ENCODE measurements at places on chromosomes 7 and 10.

GRCh38 chr10:110192552-110192951 is 14.9 kb upstream of the MXI1 start:
- no peak for DNase-seq

- DNase-seq = no peak
These were observed 412.1 kb downstream of the SUGCT start for GRCh38 chr7:40546616-40547501.

- DNase-seq = no peak
These were observed 218.2 kb upstream of the IMMP2L start for GRCh38 chr7:111780527-111780926.

DNA sequence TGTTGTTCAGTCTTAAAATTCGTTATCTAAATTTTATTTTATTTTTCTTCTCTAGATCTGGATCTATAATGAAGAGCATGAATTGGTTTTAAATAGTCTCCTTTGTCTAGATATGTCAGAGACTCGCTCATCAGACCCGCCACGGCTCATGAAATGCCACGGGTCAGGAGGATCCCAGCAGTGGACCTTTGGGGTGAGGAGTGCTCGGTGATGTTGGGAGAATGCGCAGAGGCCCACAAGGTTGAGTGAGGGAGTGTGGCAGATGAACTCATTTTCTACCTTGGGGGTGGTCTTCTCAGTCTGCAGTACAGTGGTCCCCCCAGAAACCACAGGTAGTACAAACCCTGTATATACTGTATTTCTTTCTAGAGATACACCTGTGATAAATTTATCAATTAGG is 95.3 kb downstream of the GALNT11 start:
- no peak for DNase-seq

DNA sequence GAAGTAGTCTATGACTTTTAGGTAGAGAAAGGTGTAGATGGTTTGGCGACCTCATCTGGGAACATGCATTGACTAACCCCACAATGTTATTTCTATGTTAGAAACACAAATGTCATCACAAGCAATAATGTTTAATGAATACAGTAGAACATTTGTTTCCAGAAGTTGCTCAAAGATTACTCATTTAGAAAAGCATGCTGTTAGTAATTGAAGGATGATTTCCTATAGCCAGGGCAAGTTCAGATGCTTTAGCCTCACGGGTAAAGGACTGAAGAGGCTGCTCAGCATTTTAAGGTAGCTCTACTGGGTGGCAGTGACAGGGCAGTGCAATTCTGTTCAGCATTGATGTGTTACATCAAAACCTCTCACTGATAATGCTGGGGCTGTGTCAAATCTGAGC is 199.3 kb upstream of the FZD1 start:
- DNase-seq = no peak

DNA sequence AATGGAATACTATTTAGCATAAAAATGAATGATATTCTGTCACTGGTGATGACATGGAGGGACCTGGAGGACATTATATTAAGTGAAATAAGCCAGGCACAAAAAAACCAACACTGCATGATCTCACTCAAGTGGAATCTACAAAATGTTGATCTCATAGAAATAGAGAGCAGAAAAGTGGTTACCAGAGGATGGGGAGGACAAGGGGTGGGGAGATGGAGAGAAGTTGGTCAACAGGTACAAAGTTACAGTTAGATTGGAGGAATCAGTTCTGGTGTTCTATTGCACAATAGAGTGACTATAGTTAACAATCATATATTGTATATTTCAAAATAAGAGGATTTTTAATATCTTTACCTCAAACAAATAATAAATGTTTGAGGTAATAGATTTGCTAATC is 24.7 kb upstream of the SLC18A3 start:
- DNase-seq = no peak

Measured in RWPE1 (cell line).